Esophagus squamous epithelium (tissue), 5 donors: ENCODE measurements at places on chromosomes 12 and 14.

GRCh38 chr14:76953311-76953945 lies 75.1 kb downstream of the IRF2BPL start:
- DNase-seq = no peak

DNA sequence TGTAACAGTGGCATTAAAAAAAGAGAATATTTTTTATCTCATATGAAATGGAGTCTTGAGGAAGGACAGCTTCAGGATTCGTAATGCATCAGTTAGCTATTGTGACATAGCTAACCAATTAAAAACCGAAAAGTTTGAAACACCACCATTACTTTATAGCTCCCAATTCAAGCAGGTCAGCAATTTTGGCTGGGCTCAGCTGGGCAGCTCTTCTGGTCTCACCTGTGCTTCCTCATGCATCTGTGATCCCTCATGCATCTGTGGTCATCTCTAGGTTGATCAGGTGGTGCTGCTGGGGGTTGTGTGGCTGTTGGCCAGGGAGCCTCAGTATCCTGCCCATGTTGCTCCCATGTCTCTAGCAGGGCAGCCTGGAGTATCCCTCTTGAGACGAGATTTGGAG lies 76.7 kb upstream of the KCNA1 start:
- DNase-seq = no peak

DNA sequence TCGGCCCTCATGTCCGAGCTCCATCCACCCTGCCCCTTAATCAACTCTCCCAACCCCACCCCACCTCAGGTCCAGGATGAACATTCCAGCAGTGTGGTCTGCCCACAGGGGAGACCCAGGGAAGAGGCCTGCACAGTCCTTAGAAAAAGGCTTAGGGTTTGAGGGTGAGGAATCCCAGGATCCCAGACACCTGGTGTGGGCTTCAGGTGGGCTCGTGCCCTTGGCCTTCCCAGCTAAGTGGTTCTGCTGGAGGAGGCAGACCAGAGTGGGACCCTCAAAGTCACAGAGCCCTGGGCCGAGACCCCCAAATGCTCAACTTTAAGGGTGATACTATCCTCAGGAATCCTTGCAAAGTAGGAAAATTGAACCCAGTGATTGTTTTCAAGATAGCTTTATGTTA lies 25.4 kb upstream of the PPP2R5C start:
- no peak for DNase-seq

DNA sequence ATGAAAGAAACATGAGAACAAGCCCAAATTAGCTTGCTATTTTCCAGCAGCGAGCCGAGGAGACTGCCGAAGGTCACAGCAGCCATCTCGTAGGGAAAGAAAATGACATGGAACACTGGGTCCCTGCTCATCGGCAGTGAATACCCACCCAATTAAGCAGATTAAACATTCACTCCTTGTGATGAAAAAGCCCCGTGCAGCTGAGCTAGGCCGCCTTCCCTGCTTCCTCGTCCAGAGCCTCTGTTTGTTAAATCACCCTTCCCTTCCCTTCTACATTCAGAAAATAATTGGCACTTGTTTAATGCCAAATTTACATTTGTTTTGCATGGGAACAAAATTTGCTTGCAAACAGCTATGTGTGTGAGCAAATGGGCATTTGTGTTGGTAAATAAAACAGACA lies 342.5 kb downstream of the RMST start:
- no peak for DNase-seq

DNA sequence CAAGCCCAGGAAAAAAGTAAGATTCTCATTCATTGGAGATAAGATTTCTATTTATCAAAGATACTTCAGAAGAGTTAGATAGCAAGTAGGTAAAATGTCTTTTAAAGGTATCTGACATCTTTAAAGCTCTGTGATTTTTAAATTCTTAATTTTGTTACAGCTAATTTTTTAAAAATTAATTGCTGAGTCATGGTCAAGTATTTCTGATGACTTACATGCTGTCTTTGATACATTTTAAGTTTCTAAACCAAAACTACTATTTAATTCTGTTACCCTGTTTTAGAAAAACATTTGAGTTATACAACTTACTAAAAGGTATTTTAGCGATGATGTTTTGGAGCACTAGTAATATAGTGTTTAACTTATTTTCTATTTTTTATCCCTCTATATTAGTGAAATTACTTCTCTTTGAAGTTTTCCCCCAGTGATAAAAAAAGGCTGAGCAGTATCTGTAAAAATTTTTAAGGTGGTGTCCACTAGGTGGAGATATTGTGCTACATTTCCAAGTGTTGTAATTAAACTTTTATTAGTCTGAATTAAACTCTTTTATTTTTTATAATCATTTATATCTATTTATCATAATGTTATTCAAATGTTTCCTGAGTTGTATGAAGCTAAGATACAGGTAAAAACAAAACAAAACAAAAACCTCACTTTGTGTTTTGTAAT lies 11.5 kb downstream of the ALG10 start:
- DNase-seq = no peak

DNA sequence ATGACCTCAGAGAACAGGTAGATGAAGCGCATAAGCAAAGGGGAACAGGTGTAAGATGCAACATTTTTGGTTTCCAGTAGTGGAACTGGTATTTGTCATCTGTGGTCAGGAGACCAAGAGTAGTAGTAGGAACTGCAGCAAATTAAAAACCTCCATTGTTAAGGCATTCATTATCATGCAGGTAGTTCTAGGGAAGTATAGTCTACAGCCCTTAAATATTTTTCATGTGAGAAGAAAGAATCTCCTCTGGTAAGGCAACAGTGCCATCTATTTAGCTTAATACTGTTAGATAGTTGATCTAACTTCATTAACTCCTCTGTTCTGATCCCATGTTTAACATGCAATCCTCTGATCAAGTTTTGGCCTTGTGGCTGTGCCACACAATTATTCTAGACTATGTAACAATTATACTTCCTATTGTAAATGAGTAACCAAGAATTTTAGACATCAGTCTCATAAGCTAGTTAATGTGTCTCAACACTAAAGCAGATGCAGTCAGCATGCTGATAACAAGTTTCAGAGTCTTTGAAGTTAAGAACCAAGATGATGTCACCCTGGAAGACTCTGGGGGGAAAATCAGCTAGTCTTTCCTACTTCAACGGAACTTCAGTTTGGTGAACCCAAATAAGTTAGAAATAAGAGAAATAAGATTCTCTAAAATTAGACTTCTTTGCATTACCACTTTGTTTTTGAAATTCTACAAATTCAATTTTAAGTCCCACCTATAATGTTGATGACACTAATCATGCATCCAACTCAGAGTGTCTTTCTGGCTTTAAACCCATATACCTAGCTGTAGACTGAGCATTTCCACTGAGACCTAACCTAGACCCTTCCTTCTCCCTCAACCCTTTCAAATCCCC lies 70.9 kb downstream of the STXBP6 start:
- DNase-seq = no peak

DNA sequence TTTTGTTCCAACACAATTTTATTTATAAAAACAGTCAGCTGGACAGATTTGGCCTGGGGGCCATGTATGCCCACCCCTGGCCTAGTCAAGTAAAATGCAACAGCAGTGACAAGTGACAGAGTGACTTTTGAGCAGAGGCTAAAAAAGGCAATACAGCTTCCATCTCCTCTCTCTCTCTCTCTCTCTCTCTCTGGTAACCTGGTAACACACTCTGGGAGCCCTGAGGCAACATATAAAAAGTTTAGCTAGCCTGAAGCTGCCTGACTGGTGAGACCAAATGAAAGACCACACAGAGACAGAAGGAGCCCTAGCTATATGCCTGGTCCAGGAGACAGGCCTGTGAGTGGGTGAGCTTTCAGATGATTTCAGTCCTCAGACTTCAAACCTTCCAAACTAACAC lies 105.4 kb downstream of the DENND5B start:
- DNase-seq = no peak

DNA sequence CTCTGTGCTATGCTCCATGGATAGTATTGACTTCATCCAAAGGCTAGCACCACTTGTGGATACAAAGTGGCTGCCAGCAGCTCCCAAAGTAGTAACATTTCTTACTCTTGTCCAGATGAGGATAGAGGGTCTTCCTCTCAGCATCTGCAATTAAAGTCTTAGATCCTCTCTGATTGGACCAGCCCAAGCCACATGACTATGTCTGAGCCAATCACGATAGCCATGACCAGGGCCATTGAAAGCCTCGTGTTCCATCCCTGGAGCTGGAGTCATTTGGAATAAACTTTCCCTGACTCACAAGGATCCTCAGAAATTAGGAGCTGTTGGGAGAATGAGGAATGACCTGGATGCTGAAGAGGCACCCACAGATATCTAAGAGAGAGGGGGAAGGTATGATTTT lies 28.5 kb upstream of the SLC24A4 start:
- no peak for DNase-seq

- no peak for DNase-seq
Observed at GRCh38 chr14:74670726-74671411, 42.0 kb downstream of the AREL1 start.

DNA sequence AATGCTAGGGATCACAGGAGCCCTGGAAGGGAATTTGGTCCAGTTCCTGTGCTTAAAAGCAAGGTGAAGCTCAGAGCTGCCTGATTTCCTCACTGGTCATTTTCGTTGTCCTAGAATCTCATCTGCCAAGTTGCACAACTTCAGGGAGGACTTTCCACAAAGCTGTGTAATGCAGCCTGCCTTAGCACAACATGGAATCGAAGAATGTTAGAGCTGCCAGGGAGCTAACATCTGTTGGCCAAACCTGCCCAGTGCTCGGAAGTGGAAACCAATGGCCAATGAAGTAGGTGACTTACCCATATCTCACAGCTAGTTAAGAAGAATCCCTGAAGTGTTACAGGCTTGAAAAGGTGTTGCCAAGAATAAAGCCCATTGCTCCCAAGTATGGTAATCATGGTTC lies 79.9 kb upstream of the SSTR1 start:
- DNase-seq = no peak

- no peak for DNase-seq
Observed at GRCh38 chr12:98352835-98353234, 162.6 kb upstream of the TMPO start.

- DNase-seq = no peak
Observed at GRCh38 chr14:85576848-85577542, 47.1 kb downstream of the FLRT2 start.

DNA sequence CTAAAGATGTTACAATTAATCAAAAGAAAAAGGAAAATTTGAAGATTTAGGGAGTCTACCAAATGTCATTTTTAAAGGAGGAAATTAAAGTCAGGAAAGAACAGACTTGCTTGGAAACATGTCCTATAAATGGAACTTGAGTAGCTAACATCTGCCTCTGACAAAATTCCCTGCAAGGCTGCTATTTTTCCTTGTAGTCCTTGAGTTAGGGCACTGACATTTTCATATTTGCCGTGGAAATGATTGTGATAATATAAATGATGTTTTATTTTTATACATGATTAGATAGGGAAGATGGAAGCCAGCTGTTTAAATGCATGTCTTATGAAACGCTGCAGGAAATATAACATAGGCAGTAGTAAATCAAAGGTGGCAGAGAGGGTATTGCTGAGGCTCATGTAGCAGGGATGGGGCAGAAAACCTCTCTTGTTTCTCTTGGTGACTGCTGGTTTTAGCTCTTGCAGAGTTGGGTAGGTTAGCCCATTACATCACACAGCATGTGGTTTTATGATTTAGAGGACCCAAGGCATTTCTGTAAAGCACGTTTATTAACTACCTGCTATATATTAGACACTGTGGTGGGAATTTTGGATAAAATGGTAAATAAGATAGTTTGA lies 21.7 kb downstream of the NUBPL start:
- DNase-seq = no peak

- no peak for DNase-seq
Observed at GRCh38 chr12:111589601-111590000, 9.5 kb downstream of the ATXN2 start.

- no peak for DNase-seq
Observed at GRCh38 chr14:99118046-99118721, 153.8 kb downstream of the BCL11B start.

GRCh38 chr12:123886931-123887582 lies 85.6 kb downstream of the CCDC92 start:
- DNase-seq = no peak

- no peak for DNase-seq
Observed at GRCh38 chr12:16002880-16003279, 91.7 kb downstream of the DERA start.
